ENCODE measurements at places on chromosomes 3 and 15.

- no peak for DNase-seq
Measured at GRCh38 chr15:72207558-72208085, 10.0 kb upstream of the GRAMD2A start.

- no peak for DNase-seq
Measured at GRCh38 chr3:145704020-145704419, 457.0 kb downstream of the PLOD2 start.

DNA sequence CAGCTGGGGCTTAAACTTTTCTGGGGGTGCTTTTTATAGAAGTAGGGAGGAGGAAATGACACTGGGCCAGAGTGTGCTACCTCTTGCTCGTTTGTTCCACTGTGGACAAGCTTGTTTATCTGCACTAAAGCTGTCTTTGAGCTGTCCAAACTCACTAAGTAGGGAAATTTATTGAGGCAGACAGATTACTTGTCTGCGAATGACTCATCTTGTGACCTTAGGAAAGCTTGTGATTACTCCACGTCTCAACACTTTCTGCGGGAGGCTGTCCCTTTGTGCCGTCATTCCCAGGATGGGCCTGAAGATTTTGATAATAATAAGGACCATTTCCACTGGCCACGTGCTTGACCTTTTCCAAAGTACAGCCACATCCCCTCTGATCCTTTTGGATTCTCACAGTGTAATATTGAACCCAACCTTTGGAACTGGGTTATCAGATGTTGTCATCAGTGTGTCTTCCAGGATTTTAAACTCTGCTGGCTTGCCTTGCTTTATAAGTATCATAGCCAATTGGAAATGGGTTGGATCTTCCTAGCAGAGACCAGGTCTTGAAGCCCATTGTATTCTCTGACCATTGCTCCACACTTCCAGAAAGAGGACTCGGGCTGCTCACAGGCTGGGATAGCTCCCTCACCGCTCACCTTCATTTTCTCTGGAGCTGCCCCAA is 84.7 kb downstream of the AGBL1 start:
- DNase-seq = no peak

GRCh38 chr3:52537165-52537620 is 788 bp downstream of the UQCC5 start:
- DNase-seq = no peak

DNA sequence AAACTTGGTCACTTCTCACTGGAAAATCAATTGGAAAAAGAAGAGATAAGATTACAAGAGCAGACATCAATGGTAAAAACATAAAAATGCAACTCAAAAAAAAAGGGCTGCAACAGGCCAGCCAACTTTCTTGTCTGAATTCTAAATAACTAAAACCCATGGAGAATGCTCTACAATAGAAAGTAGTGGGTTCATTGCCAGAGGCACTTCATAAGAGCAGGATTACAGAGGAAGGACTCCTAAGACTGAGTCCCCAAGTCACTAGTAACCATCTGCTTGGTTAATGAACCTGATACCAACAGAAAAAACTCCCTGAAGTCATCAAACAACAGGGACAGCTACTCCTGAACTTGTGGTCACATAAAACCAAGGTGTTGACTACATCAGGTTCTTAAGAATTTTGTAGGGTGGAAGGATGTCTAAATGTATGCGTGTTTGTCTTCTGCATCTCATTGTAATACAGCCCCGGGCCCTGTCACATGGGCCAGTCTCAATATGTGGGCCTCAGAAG is 148.6 kb downstream of the IMPG2 start:
- DNase-seq = no peak

DNA sequence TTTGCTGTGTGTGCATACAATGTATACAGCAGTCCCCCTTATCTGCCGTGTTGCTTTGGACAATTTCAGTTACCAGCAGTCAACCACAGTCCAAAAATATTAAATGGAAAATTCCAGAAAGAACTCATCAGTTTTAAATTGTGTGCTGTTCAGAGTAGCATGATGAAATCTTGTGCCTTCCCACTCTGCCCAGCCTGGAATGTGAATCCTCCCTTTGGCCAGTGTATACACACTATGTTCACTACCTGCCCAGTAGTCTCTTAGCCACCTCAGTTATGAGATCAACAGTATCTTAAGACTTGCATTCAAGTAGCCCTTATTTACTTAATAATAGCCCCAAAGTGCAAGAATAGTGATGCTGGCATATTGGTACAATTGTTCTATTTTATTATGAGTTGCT is 133.6 kb upstream of the ABHD17C start:
- DNase-seq = no peak

GRCh38 chr3:142863010-142863817 is 25.7 kb downstream of the PCOLCE2 start:
- no peak for DNase-seq

DNA sequence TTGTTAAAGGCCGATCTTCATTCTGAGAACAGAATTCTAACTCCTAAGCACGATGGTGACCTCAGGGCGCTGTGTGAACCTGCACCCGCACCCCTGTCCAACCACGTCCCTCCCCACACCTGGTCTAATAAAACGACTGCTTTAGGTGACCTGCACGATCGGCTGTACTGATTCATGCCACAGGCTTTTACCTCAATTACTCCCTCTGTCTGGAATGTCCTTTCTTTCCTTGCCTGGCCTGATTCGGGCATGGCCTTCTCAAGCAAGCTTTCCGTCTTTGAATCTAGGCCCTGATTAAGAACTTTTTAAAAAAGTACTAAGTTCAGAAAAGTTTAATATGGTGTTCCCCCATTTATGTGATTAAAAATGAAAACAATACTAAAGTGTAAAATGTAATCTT is 842 bp upstream of the U2SURP start:
- DNase-seq = no peak

GRCh38 chr15:50051811-50052419 is 67.1 kb downstream of the ATP8B4 start:
- DNase-seq = peak; percentile 61

DNA sequence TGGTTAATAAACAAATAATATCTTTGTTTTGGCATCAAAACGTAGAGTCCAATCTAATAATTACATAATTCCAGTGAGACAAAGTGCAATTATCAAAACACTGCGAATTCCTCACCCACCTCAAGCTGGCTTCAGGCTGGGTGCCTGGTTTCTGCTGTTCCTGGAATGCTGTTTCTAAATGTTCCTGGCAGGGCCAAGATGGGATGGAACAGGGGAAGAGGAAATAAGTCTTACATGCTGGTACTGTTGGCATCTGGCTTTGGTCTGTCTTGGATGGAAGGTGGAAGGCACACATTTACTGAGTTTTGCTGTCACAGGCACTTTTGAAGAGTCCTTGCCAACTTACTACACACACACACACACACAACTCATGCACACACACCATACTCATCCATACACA is 101.9 kb upstream of the SLCO3A1 start:
- DNase-seq = no peak

DNA sequence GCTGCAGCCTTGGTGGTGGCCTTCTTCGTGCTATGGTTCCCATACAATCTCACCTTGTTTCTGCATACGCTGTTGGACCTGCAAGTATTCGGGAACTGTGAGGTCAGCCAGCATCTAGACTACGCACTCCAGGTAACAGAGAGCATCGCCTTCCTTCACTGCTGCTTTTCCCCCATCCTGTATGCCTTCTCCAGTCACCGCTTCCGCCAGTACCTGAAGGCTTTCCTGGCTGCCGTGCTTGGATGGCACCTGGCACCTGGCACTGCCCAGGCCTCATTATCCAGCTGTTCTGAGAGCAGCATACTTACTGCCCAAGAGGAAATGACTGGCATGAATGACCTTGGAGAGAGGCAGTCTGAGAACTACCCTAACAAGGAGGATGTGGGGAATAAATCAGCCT is 10.4 kb downstream of the CYP8B1 start:
- DNase-seq = no peak

DNA sequence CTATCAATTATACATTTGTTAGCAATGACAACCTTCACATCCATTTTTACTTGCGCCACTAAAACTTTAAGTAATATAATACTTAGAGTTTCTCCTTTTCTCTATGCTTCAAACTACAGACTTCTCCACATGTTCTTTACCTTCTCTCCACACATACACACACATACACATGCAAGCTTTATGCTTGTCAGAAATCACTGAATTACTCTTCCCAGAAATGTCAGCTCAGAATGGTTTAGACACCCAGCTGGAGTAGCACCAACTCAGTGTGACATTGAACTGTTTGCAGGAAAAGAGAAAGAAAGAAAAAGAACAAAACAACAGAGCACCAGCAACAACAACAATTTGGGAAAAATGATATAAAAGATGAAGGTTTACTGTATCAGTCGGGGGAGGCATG is 20.9 kb downstream of the CBLB start:
- DNase-seq = no peak

DNA sequence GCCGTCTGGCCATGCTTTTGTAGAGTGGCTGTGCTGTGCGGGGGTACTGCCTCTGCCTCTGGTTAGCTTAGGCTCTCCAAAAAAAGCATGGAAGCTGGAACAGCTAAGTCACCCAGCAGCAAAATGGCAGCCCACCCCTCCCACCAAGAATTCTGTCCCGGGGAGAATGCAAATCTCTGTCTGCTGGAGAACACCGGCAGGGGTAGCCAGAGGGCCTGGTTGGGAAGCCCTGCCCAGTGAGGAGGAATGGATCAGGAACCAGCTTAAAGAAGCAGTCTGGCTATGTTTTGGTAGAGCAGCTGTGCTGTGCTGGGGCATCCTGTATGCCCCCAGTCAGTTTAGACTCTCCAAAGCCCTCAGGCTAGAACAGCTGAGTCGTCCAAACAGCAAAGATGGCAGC is 56.2 kb upstream of the PTPRG start:
- DNase-seq = no peak

- no peak for DNase-seq
Measured at GRCh38 chr15:36903922-36904556, 196.3 kb downstream of the MEIS2 start.

DNA sequence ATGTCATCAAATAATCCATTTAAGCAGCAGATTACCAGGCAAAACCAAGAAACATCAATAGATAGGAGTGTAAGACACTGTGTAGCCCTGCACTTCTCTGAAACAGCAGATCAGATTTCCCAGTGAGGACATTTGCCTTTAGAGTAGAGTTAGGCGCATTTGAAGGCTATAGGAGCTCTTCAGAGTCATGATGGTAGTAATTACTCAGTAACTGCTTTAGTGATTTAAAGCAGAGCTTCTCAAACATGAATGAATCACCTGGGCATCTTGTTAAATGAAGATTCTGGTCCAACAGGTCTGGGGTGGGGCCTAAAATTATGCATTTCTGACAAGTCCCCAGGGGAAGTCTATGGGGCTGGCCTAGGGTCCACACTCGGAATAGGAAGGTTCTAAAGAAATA is 36.9 kb downstream of the THRB start:
- no peak for DNase-seq

GRCh38 chr15:45112591-45113379 is 1.2 kb downstream of the DUOX2 start:
- no peak for DNase-seq

DNA sequence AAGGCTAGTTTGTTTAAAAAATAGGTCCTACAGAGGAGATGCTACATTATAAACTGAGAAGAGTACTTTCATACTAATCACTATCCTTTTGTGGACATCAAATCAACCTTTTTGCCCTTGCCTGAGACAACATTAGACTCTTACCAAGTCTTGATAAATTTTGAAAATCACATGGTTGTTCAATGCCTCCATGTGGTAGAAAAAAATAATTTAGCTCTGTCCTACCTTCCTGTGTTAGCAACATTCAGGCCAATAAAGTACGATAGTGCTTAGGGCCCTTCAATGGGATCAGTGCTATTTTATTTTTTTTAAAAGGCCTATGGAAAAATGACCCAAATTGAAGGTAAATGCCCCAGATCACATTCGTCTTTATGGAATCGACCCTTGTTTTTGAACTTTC is 5.0 kb upstream of the UBE2E1 start:
- no peak for DNase-seq
